COR-L47 (cell line): ENCODE measurements at places on chromosomes 5 and 9.

DNA sequence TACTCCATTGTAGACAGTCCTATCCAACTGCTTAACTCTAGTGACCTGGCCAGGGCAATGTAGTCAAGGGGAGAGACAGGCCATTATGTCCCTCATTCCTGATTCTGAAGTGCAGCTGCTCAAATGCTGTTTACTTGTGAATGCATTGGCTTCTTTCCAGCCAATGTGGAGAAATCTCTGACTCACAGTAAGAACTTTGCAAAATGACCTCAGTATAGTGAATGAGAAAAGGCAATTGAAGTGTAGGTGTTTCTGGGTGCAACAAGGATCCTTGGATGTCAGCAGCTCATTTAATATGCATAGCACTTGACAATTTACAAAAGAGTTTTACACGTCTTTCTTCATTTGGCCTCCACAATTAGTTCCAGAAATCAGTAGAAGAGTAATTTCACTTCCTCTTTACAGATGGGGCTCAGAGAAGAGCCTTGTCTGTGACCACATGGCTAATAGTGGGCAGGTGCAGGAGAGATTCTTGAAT is 367.2 kb downstream of the OSTF1 start:
- no peak for DNase-seq

DNA sequence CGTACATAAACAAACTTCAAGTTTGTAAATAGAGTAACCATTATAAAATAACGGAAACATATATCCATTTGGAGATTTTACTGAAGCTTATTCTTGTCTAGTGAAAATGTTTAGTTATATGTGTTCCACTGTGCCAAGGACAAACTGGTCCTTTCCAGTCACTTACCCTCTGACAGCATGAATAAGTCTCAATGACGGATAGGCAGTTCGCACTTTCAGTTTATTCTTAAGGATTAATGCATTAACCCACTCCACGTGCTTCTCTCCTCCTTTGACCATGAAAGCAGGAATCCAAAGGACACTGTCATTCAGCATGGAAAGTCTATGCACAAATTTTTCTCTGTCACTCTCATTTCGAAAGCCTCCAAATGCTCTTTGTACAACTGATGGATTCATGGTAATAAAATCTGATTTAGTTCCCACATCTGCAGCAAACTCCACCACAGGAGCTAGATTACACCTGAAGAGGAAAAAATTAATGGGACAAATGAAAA is 47.1 kb downstream of the ST8SIA4 start:
- DNase-seq, result no peak

- no peak for DNase-seq
Measured at GRCh38 chr9:135877791-135878527, 29.4 kb downstream of the CAMSAP1 start.

DNA sequence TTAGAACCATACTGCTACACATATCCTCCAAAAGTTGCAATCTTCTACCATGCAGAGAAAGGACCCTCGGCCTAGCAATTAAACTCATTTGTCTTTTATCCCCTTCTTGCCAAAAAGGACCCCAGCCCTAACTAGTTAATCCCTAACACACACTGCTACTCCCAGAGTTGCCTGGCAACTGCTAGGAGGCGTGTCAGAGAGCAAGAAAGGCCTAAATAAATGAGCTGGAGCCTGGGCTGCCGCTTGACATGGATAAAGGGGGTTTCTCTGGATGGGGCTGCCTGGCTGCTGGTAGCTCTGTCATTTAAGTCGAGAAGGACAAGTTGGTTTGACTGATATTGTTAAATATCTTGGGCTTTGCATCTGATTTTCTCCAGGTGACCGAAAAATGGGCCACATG is 194.8 kb downstream of the CRB2 start:
- DNase-seq, result peak; percentile 3

- no peak for DNase-seq
Measured at GRCh38 chr5:61274511-61274911, 57.5 kb upstream of the ZSWIM6 start.

GRCh38 chr9:18542837-18543405 is 69.0 kb downstream of the ADAMTSL1 start:
- no peak for DNase-seq

- DNase-seq, result no peak
Measured at GRCh38 chr5:177154003-177154643, 20.6 kb downstream of the NSD1 start.

GRCh38 chr5:43315682-43316081 is 2.5 kb upstream of the HMGCS1 start:
- no peak for DNase-seq
